ENCODE measurements at places on chromosomes 5 and 9.

- no peak for DNase-seq
Measured at GRCh38 chr5:139638090-139638735, 9.9 kb upstream of the CXXC5 start.

DNA sequence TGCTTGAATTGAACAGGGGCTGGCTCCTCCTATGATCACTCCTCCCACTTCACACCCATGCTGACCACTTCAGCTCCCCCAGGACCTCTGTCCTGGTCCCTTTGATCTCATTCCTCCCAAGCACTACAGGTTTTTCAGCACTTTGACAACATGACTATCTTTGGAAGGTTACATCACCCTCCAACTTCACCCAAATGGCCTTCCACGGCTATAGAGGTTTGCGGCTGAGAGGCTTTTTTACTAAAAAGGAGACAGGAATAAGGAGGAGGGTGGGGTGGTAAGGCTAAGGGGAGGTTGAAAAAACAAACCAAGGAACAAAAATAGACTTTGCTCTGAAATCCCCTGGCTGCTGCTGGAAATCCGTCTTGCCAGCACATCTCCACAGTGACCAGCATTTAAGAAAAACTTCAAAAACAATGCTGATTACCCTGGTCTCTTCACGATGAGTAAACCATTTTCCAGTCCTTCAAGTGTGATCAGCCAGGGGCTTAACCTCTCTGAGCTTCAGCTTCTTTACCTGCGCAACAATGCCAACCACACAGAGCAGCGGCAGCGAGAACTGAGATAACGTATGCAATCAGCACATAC lies 102.7 kb downstream of the DPYSL3 start:
- no peak for DNase-seq

DNA sequence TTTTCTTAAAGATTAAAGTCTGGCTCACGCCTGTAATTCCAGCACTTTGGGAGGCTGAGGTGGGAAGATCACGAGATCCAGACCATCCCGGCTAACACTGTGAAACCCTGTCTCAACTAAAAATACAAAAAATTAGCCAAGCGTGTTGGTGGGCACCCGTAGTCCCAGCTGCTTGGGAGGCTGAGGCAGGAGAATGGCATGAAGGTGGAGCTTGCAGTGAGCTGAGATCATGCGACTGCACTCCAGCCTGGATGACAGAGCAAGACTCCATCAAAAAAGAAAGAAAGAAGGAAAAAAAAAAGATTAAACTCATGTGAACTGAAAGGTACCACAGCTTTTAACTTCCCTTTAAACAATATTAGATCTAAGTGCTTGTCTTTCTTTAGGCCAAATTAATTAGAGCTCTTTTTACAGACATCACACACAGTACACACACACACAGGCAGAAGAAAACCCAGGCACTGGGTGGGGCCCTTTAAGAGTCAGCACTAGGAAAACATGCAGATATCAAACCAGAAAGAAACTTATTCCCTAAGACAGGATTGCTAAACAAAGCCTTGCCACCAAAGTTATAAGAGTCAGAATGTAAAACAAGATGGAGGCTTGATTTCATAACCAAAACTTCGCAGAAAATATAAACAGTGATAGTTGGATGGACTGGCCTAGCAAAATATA lies 29.3 kb upstream of the UHRF2 start:
- DNase-seq = no peak

DNA sequence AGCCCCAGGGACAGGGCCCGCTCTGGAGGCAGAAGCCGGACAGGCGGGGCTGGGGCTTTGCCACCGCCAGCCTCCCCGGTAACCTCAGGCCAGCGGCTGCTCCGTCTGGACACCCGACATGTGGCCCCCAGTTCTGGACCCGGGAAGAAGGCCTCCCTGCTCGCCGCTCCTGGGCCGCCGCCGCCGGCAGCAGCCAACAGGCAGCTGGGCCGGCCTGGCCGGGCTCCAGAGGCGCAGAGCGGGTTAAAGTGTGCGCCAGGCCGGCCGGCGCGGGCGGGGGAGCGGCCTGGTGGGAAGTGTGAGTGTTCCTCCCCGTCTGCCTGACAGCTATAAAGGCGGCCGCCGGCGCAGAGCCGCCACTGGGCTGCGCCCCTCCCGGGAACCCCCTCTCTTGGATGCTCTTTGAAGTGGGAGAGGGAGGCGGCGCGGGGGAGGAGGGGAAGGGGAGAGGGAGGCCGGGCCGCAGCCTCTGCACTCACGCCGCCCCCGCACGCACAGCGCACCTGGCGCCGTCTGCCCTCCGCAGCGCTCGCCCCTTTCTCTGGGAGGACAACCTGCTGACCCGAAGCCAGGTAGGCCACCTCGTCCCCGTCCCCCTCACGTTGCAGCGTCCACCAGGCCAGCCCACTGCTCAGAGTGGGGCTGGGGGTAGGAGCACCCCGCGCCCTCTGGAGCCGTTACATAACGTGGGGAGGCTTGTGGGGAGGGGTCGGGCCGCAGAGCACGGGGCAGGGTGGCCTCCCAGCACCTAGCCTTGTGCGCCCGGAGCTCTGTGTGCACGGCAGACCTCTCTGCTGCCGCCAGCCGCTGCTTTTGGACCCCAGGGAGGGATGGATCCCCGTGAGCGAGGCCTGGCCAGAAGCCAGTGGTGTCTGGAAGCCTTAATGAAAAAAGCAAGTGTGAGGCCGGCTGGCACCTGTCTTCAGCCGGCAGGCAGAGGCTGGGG lies at the start of gene ADAMTSL2:
TSS of gene ADAMTSL2 (plus strand) at position 359 of the 946 bp plus-strand sequence. CDS start 2,009 bp downstream, outside the sequence.
- peak; percentile 31 for DNase-seq

All from stimulated activated CD8-positive, alpha-beta memory T cell treated with anti-CD3 and anti-CD28 coated beads, Interleukin-2, amount 100 ng/mL, for 1 hour (primary cell).